NCI-H2171 treated with DMSO at 0.1 percent for 48 hours (cell line): ENCODE measurements at places on chromosomes 3 and 15.
A peak's percentile ranks its signal among the peaks of the same experiment; 100 is the strongest.

GRCh38 chr3:150798122-150798618 is 35.2 kb upstream of the SIAH2 start:
- DNase-seq: no peak

GRCh38 chr3:122956693-122957455 is 70.7 kb downstream of the SEMA5B start:
- DNase-seq: no peak

DNA sequence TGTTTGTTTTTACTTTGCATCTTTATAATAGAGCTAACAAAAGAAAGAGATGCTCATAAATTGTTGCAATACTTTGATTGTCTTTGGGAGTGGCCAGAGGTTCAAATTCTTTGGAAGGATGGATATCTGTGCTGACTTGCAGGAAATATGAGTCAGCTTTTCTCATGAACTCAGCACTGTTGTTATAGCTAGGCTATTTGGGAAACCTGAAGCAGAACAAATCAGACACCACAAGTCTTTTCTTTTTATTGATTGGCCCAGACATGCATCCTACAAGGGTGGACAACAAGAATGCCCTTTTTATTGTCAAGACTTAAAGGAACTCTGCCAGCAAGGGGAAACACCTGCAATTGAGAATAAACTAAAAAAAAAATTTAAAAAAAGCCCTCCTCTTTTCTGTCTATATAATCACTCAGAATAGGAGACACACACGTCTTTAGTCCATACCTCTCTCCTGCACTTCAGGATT is 4.6 kb upstream of the DENND4A start:
- DNase-seq: peak; percentile 22

DNA sequence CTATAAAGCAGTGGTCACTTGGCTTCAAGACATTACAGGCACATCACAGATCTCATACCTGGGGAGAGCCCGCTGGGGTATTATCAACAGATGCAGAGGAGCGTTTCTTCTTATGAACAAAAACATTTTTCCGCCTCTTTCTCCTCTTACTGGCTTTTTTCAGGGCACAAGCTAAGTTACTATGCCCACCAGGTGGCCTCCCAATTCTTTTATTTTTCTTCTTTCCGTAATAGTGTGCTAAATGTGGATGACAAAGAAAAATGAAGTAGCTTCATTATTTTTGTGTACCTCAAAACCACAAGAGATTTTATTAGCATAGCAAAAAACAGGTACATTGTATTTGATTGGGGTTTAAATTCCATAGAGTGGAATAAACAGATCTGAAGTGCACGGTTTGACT is 10.1 kb upstream of the STIMATE start:
- DNase-seq: no peak

DNA sequence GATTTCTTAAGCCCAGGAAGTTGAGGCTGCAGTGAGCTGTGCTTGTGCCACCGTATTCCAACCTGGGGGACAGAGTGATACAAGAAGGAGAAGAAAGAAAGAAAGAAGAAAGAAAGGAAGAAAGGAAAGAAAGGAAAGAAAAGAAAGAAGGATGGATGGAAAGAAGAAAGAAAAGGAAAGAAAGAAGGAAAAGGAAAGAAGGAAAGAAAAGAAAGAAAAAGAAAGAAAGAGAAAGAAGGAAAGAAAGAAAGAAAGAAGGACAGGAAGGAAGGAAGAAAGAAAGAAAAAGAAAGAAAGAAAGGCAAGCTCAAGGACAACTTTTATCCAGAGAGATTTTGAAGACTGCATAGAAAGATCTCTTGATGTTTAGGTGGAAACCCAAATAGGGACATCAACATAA is 120.7 kb downstream of the GMNC start:
- no peak for DNase-seq

GRCh38 chr3:45008117-45008516 is 18.0 kb upstream of the CLEC3B start:
- no peak for DNase-seq

GRCh38 chr3:185313693-185314246 is 49.2 kb upstream of the MAP3K13 start:
- no peak for DNase-seq

DNA sequence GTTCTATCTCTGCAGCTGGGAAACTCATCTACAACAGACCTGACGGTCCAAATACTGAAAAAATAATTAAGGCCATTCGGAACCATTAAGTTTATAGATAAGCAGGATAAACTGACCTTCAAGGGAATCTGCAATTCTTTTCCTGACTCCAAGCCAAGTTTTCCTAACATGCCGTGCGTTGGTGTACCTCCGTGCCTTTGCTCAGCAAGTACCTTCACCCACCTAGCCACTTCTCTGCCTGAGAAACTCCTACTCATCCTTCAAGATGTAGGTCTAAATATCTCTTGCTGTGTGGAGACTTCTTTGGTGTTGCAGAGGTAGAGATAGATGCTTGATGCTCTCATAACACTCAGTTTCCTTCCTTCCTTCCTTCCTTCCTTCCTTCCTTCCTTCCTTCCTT is 24.2 kb upstream of the BNC1 start:
- no peak for DNase-seq

DNA sequence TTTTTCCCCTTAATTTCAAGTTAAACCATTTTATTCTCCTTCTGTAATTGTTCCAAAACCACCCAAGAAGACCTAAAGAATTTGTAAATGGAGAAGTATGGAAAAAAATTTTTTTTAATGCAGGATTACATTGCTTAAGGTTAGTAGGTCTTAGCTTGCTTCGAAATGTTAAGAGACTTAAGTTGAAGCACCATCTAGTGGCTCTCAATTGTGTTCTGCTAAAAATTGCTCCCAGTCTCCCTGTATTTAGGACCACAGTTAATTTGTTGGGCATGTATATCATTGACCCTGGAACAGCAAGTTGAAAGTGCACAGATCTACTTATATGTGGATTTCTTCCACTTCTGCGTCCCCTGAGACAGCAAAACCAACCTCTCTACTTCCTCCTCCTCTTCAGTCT is 32.4 kb downstream of the CD200R1L start:
- no peak for DNase-seq

GRCh38 chr15:48087844-48088243 is 32.9 kb upstream of the SLC24A5 start:
- DNase-seq: peak; percentile 16

- DNase-seq: no peak
Measured at GRCh38 chr15:98126326-98127085, 166.0 kb downstream of the ARRDC4 start.

GRCh38 chr3:157414861-157415260 is 21.8 kb upstream of the PTX3 start:
- DNase-seq: peak; percentile 97

DNA sequence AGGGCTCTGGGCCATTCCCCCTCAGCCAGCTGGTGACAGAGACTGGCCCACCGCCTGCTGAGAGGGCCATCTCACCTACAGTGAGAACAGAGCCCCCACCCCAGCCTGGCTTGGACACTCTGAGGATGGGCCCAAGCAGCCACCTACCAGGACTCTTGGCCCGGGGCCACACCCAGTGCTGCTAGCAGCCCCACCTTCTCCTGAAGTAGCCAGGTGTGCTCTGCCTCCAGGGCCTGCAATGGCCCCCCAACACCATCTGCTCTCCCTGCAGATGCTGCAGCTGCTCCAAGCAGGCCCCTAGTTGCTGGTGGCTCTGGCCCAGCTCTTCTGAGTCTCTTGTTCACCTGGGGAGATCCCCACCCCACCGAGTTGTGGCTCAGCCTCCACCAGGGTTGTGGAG is 6.8 kb upstream of the CLK3 start:
- peak; percentile 90 for DNase-seq

DNA sequence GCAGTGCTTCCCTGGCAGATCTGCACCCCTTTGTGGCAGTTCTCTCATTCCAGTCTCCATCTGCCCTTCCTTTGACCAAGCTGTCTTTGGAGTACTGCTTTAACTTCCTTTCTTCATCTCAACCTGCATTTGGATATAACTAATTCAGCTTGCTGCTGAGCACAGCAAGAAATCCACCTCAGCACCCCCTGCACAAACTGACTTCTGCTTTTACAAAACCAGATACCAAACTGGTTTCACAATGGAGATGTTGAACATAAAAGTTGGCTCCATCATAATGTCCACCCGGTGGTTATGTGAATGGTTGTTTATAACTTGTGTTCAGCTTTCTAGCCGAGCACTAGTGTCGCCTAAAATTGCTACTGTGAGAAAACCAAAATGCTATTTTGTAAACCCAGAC is 341.1 kb upstream of the SEMA6D start:
- DNase-seq: no peak

GRCh38 chr3:72829701-72830100 is 18.5 kb downstream of the SHQ1 start:
- DNase-seq: no peak

DNA sequence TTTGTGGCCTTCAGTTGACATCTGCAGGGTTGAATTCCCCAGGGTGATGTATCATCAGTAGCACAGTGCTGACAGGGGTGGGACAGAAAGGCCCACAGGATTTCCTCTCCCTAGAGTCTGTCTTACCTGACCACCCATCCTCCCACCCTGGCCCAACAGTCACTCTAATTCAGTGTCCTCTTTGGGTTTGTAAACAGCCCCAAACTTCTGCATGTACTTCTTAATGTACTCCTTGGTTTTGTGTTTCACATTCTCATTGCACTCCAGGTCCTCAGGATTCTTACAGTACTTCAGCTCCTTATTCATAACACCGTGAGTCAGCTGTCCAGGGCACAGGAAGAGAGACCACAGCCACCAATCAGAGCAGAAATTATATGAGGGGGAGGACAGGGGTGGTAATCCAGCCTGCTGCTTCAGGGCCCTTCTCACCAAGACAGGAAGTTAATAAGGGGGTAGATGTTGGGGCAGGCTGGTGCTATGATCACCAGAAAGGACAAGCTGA is 37.5 kb downstream of the NBEAL2 start:
- peak; percentile 2 for DNase-seq

GRCh38 chr3:171828902-171829770 is 14.0 kb upstream of the TMEM212 start:
- no peak for DNase-seq

- peak; percentile 48 for DNase-seq
Measured at GRCh38 chr3:58237238-58237940, at the start of gene ABHD6. ABHD6 (plus strand) TSS chr3:58237792; CDS start chr3:58256587, 18,795 bp downstream.

- no peak for DNase-seq
Measured at GRCh38 chr15:63811942-63812550, 21.7 kb downstream of the HERC1 start.

DNA sequence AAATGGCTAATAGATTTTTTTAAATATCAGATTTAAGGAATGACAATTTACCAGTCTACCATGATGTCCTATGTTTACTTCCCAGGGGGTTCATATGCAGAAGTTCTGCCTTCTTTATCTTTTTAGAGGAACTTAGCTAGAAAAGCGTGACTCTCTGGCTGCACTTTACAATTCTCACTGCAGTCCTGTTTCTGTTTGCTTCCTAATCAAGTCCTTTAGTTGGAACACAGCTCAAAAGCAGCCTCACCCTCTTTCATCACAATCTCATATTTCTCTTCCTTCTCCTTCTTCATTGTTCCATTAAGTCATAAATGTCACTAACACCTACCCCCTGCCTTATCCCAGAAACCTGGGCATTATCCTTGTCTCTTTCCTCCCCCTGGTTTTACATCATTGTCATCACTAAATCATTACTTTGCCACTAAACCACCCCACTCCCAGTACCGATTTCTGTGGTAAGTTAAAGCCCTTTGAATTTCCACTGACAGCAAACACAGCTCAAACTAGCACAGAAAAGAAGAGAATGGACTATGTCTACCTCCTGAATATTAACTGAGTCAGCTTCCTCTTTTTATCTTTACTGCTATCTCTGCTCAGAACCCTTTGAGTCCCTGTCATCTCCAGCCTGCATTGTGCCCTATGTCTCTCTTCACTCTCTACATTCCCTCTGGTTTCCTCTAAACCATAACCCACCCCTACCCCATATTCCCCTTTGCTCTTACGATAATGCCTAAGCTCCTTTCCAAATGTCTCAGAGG is 13.8 kb upstream of the PPP4R2 start:
- DNase-seq: no peak

GRCh38 chr3:186511702-186512101 is 32.5 kb downstream of the CRYGS start:
- DNase-seq: no peak

DNA sequence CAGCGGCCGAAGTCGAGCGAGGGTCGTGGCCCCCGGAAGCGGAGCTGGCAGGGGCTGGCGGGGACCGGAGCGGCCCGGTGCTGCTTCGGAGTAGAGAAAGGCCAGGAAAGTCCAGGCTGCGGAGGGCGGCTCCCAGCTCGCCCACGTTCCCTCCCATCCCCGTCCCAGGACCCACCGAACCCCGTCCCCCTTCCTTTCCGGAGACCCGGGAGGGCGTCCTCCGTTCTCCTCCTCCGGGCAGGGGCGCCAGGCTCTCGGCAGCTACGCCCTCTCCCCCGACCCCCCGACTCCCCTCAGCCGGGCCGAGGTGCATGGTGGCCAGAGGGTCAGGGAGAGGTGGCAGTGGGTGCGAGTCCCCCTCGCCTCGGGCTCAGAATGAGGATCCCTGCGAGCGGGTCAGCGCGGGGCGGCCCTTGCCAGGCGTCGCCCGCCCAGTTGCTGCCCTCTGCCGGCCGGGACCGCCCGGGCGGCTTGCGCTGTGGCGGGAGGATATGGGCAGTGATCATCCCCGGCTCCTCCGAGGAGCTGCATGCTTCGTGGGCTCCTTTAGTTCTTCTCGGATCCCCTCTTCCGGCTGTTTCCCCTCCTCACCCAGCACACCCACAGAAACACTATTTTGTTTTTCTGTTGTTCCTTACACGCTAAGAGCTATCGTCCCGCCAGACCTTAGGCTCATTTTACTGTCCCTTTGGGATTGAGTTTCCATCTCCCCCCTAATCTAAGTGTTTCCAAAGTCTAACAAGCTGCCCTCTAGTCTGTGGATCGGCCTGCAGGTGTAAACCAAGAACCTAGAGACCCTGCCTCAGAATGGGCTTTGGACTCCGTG is 744 bp upstream of the ALDH1A2 start:
- peak; percentile 17 for DNase-seq

DNA sequence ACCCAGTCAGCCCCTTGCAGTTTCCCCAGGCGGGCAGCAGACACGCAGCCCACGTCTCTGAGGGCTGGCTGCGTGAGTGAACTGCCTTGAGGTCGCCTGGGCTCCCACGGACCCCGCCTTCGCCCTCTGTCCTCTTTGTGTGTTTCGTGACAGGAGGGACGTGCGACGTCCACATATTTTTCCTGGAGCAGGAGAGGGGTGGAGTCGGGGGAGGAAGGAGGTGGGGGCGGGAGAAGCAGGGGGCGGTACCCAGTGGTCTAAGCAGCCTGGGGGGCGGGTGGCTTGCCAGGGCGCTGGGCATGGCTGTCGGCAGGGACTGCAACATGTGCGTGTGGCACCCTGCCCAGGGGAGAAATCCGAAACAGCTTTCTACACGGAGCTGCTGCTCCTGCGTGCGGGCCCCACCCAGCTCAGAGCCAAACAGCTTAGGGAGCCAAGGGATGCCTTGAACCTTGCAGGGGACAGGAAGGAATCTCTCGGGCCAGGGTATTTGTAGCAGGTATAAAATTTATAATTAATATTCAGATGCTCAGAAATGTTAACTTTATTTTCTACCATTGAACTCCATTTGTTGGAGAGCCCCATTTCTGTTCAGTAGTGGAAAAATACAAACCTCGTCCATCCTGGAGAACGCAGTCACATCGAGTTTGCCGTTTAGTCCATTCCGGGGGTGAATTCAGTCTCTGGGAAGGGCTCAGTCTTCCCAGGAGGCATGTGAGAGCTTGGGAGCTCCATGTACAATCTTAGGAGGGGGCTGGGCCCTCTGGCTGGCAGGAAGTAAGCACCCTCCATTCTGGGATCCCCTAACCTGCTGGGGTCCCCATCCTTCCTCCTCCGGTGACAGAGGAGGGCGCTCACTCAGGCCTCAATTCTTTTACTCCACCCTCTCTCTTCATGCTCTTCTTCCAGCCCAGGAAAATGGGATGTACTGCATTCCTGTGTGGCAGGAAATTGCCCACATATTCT is 79.1 kb upstream of the MEF2A start:
- peak; percentile 92 for DNase-seq
